ENCODE measurements at places on chromosomes 11 and 22.
A peak's percentile ranks its signal among the peaks of the same experiment; 100 is the strongest.

DNA sequence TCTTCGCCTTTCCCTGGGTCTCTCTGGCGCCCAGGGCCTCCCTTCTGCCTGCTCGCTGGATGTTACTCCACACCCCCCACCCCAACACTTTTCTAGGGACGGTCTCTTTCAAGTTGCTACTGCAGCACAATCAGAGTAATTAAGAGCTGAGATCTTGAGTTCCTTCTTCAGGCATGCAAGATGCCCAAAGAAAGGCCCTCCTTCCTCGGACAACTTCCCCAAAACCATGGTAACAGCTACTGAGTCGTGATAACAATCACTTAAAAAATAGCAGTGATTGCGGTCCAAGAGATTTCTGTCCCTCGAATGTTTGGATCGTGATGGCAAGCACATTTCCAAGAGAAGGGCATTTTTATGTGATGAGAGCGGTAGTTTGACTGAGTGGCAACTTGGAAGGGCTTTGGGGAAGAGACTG lies 638 bp upstream of the TENM4 start:
- DNase-seq, result no peak

GRCh38 chr22:37804352-37804880 lies 3.3 kb upstream of the GCAT start:
- no peak for DNase-seq

DNA sequence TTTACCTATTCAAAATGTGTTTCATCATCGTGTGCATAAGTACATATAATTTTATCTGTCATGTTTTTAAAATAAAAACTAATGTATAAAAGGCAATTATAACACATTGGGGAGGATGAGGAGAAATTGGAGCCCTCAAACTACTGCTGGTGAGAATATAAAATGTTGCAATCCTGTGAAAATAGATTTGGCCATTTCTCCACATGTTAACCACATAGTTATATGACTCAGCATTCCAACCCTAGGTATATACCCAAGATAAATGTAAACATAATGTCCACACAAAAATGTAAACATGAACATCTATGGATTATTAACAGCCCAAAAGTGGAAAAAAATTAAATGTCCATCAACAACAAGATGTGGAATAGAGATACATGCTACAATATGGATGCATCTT lies 928.0 kb upstream of the FAT3 start:
- DNase-seq, result no peak

- DNase-seq, result no peak
Measured at GRCh38 chr11:46808799-46809431, 37.2 kb downstream of the CKAP5 start.

DNA sequence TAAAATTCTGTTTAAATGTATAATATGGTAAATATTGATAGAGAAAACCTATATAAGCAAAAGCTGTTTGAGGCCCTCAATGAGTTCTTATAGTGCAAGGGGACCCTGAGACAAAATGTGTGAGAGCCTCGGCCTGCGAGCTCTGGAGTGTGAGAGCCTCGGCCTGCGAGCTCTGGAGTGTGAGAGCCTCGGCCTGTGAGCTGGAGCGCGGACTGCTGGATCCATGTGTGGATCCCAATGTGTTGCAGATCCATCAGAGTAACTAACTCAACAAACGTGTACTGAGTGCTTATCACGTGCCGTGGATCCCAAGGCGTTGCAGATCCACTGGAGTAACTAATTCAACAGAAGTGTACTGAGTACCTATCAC lies 6.0 kb downstream of the RTL6 start:
- DNase-seq, result no peak

- DNase-seq, result no peak
Measured at GRCh38 chr22:46535876-46536536, 1.4 kb downstream of the CELSR1 start.

DNA sequence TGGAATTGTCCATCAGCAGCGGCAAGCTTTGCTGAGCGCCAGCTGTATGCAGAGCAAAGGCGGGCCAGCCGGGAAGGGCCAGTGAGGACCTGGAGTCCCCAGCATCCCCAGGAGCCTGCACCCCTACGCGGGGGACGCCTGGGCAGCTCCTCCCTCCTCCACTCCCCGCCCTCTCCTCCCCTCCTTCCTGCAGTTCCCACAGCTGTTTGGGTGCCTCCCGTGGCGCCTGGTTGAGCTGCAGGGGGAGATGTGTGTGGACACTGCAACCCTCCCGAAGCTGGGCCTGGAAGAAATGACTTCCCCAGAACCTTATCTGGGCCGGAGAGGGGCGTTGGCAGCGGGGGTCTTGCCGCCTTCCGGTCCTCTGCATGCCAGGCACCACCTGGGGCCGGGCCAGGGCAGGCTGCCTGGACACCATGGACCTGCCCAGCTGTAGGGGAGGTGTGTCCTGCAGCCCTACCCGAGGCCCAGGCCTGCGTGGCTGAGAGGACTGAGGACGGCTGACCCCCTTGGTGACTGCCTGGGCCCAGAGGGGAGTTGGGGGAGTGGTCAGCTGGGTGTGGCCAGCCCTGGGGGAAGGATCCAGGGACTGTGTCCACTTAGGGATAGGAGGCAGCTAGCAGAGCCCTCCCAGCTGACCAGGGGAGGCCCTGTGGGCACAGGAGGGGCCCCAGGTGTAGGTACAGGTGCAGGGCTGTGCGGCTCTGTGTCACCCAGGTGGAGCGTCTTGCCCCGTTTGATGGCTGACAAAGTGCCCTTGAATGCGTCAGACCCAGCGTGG lies 16.8 kb upstream of the MUC6 start:
- no peak for DNase-seq

- DNase-seq, result peak; percentile 11
Measured at GRCh38 chr11:1119604-1120146, 38.1 kb upstream of the MUC5AC start.
